Activated CD8-positive, alpha-beta memory T cell treated with anti-CD3 and anti-CD28 coated beads, Interleukin-2, amount 50 U/mL, for 4 hours (primary cell): ENCODE measurements at places on chromosomes 12 and 14.
A peak's percentile ranks its signal among the peaks of the same experiment; 100 is the strongest.

DNA sequence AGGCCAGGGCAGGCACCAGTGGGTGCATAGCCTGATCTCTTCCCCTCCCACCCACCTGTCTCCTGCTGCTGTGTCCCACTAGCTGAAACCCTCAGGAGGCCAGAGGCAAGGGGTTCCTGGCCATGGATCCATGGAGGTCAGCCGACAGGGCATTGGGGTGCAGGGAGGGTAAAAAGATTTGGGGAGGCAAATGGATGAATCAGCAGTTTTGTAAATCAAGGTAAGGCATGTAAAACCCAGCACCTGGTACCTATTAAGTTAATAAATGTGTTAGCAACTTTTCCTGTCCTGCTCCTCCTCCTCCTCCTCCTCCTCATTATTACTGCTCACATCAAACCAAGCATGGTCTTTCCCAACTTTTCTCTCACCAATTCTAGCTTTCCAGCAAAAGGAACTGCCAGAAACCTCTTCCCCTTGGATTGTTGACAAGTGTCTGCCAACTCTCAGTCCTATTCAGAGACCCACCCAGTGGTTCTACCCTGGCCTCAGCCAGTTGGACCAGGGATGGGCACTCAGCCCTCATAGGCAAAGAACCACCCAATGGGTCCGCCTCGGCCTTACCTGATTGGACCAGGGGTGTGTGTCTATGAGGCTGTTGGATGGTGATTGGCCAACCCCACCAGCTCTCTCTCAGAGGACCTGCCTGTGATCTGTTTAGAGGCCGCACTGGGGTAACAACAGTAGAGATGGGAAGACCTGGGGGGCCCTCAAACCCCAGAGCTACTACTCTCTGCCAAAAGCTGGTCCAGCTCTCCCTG lies 155.7 kb upstream of the GSC start:
- DNase-seq, result no peak

GRCh38 chr12:29794862-29795261 lies 11.1 kb upstream of the TMTC1 start:
- DNase-seq, result no peak

- DNase-seq, result no peak
These were observed 18.2 kb upstream of the TNS2 start for GRCh38 chr12:53031616-53032015.

DNA sequence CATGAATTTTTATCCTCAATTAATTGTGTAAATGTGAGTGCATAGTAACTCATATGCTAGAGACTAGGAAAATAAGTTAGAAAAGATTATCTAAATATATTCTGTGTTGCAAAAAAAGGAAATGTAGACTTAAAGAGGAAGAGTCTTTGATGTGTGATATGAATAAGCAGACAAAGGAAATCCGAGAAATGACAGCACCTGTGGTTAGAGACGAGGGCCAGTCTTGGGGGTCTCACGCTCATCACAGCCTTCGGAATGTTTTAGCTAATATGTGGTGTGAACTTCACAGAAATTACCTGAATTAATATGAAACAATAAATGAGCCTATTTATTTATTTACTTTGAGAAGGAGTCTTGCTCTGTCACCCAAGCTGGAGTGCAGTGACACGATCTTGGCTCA lies 11.6 kb downstream of the ATP6V0A2 start:
- peak; percentile 31 for DNase-seq

DNA sequence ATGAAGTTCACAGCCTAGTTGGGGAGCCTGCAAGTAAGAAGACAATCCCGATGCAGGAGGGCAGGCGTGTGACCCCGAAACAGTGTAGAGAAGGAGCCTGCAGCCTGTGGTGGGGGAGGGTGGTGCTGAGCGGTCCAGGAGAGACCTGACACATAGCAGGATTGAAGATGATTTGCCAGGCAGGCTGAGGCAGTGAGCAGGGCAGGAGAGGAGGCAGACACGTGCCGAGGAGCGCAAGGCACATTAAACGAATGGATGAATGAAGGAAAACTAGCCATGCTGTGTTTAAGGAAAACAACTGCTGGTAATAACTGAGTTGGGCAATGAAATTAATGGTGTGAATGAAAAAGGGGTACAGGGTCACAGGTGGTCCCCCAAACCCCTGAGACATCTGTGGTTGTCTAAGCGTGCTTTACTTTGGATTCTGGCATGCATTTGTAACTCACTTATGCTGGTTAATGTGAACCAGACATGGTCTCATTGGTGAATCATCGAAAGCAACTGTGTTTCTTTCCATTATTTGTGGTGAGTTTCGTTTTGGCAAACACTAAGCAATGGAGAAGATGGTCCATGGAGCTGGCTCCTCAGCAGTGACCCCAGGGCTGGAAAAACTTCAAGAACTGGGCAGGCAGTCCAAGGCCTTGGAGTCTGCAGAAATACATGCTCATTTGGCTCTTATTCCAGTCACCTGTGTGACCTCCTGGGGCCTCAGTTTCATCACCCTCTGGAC lies 96.9 kb upstream of the EVL start:
- DNase-seq, result no peak

- DNase-seq, result no peak
These were observed 181.1 kb upstream of the STXBP6 start for GRCh38 chr14:25231004-25231403.

DNA sequence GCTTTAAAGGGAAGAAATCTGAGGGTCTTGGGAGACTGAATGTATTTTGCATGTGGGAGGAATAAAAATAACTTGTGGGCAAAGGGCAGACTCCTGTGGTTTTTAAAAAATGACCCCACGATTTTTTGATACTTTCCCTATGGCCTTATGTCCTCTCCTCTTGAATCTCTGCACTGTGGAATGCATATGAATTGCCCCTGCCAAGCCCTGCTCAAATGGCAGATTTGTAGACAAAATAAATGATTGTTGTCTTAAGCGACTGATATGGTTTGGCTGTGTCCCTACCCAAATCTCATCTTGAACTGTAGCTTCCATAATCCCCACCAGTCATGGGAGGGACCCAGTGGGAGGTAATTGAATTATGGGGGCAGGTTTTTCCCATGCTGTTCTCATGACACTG lies 223.8 kb downstream of the DACT1 start:
- DNase-seq, result no peak

- DNase-seq, result no peak
These were observed 175.4 kb upstream of the CDKN3 start for GRCh38 chr14:54221432-54221803.

DNA sequence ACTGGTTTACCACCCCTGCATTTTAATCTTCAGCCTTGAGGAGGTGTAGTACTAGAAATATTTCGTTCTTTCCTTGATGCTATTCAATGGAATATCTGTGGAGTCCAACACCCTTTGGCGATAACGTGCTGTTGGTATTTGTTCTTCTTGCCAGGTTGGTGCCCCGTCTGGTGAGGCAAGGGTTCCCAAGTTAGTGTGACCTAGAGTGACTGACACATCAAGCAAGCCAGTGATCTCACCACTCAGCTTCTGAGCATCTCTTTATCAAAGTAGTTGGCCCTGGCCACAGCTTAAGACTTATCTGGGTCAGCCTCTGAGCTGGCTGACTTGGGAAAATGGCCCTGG lies 60.2 kb downstream of the PLXNC1 start:
- no peak for DNase-seq

DNA sequence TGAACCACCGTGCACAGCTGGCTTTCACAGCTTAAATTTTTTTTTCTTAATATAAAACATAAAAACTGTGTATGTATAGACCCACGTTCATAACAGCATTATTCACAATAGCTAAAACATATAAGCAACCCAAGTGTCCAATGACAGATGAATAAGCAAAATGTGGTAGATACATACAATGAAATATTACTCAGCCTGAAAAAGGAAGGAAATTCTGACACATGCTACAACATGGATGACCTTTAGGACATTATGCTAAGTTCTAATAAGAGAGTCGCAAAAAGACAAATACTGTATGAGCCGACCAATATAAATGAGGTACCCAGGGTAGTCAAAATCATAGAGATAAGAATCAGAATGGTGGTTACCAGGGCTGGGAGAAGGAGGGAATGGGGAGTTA lies 13.8 kb upstream of the YY1 start:
- no peak for DNase-seq

- no peak for DNase-seq
These were observed 106.7 kb downstream of the AEBP2 start for GRCh38 chr12:19546027-19546426.

GRCh38 chr14:59015482-59015881 lies 173.0 kb upstream of the DAAM1 start:
- DNase-seq, result no peak

- DNase-seq, result no peak
These were observed 11.8 kb upstream of the CCDC88C start for GRCh38 chr14:91429385-91429784.

GRCh38 chr12:11412731-11413130 lies 17.4 kb upstream of the PRB2 start:
- DNase-seq, result no peak

DNA sequence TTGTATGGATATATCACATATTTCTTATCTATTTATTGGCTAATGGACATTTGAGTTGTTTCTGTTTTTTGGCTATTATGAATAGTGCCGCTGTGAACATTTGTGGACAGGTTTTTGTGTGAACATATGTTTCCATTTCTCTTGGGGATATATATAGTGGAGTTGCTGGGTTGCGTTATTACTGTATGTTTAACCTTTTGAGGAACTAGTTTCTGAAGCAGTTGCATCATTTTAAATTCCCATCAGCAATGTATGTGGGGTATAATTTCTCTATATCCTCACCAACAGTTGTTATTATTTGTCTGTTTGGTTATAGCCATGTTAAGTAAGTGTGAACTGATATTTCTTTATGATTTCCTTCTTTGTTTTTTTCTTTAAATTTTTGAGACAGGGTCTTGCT lies 10.7 kb downstream of the TCTN2 start:
- DNase-seq, result no peak

- no peak for DNase-seq
These were observed 71.3 kb downstream of the PTHLH start for GRCh38 chr12:27900920-27901879.

DNA sequence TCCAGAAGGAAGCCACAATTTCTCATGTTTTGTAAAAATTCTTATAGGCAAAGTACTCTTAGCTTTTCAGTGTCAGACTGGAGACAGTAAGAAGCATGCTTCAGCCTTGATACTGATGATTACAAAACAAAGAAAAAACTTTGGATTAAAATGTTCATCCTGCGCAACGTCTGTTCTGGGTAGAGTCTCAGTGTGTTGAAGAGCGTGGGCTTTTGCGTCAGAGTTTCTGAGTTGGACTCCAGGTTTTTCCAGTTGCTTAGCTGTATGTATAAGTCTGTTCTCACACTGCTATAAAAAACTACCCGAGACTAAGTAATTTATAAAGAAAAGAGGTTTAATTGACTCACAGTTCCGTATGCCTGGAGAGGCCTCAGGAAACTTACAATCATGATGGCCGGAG lies 508.1 kb downstream of the DIO2 start:
- no peak for DNase-seq

DNA sequence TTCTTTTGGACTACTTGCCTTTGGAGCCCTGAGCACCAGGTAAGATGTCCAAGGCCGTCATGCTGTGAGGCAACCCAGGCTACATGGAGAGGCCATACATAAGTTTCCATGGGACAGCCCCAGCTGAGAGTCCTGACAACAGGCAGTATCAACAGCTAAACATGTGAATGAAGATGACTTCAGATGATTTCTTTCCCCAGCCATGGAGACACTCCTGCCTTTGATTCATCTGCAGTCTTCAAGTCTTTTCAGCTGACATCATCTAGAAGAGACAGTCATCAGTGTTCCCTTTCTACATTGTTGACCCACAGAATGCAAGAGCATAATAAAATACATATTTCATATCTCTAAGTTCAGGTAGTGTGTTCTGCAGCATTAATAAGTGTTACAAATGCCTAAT lies 398.7 kb downstream of the BTG1 start:
- no peak for DNase-seq

DNA sequence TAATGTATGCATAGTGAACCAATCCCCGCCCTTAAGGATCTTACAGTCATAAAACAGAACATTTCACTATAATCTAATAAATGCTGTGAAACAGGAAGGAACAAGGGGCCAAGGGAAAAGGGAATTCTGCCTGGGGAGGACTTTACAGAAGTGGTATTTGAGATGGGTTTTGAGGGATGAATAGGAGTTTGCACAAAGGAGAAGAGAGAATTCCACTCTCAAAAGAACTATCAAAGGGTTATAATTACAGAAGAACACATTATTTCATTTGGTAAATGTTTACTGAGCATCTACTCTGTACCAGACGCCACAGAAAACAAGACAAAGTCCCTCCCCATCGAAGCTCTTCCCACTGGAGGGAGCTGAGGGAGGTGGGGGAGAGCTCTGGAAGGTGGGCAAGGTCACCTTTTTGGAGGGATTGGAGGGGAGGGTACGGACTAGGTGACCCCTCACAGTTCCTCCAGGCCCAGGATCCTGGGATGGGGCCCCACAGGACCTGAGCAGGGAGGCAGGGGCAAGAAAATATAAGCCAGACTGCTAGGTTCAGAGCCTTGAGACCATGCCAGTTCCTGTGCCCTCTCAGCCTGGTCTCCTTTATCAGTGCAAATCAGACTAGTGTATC lies 24.5 kb downstream of the PHETA1 start:
- DNase-seq, result no peak

DNA sequence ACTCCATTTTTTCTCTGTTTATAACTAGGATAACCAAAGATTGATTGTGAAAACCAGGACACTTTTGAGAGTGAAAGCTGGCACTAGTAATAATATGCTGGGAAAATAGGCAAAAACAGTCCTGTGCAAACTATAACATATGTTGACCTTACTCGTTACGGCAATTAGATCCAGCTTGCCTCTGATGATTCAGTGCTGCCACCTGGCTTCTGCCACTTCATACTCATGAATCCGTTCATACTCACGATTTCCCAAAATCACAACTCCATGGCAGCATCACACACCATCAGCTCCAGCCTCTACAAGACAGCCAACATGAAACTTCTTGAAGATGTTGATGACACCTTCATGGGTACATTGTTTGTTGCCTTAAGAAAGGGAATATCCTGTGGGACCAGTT lies 49.1 kb upstream of the CAND1 start:
- no peak for DNase-seq

- no peak for DNase-seq
These were observed 2.3 kb downstream of the YY1 start for GRCh38 chr14:100241279-100241678.

DNA sequence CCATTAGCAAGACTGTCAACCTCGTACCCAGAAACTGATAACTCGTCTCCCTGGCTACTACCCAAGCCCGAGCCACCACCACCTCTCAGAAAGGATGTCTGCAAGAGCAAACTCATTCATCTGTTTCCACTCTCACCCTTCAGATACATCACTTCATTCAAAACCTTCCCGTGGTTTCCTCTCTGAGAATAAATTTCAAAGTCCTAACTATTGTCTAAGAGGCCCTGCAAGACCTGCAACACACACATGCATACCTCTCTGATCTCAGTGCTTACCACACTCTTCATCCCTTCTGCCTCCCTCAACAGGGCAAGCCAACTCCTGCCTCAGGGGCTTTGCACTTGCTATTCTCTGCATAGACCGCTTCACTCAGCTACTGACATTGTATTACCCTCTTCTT lies 40.6 kb downstream of the PPP1R13B start:
- DNase-seq, result no peak

- DNase-seq, result no peak
These were observed 166.7 kb upstream of the SYT1 start for GRCh38 chr12:78697817-78698415.

- DNase-seq, result no peak
These were observed 22.1 kb downstream of the EIF5 start for GRCh38 chr14:103356024-103356682.

GRCh38 chr14:101939646-101940170 lies 24.7 kb upstream of the DYNC1H1 start:
- no peak for DNase-seq
